Stimulated activated CD8-positive, alpha-beta memory T cell treated with anti-CD3 and anti-CD28 coated beads, Interleukin-7, amount 100 ng/mL, for 24 hours (primary cell): ENCODE measurements at places on chromosomes 4 and X.

GRCh38 chrX:149433451-149433850 is 71.7 kb downstream of the IDS start:
- DNase-seq: no peak

DNA sequence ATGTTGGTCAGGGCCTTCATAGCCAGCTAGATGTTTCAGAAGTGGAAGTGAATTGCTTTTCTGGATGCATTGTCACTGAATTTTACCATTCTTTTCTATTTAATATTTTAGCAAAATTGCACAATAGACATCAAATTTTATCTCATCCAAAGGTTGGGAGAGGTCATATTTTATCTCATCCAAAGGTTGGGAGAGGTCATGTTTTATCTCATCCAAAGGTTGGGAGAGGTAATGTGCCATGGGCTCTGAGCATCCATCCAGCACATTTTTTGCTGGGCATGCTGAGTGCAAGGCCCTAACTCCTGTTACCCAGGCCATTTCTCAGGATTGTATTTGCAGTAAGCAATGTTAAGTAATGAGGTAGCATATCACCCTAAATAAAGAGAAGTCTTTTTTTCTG is 14.7 kb upstream of the CYP2U1 start:
- no peak for DNase-seq

- DNase-seq: no peak
Observed at GRCh38 chrX:18970465-18970864, 13.4 kb downstream of the PHKA2 start.

DNA sequence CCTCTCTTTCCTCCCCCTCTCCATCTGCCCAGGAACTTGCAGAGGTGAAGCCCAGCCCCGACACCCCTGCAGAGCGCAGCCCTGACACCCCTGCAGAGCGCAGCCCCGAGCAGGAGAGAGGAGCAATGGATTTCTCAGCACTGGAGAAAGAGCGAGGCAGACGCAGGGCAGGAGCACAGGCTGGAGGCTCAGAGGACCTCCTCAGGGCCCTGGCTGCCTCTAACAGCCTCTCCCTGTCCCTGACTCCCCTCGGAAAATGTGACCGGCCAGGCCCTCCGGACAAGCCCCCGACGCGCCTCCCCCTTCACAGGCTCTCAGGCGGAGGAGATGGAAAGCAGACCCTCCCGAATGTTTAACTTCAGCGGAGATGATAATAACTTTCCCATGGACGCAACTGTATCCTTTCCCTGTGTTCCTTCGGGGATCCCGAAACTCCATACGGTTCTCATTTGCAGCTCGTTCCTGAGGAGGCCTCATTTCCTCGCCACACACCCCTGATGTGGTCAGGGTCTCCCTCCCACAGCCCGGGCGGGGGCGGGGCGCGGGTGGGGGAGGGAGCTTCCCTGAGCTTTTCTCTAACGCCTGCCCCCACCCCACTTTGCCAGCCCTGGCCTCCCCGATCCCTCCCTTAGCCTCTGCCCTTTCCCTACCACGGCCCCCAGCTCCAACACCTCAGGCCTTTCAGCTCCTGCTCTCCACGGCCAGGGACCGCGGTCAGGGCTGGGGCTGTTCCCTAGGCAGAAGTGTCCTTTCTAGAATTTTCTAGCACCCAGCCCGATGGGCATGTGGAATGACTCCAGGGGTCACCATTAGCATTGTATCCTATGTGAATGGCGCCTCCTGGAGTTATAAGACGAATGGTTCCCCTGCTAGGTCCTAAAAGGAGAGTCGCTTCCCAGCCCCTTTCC is 201.1 kb upstream of the BCOR start:
- DNase-seq: no peak

GRCh38 chrX:34884817-34885216 is 57.8 kb upstream of the FAM47B start:
- DNase-seq: no peak

- DNase-seq: no peak
Observed at GRCh38 chr4:3360777-3361176, 68.0 kb downstream of the RGS12 start.

DNA sequence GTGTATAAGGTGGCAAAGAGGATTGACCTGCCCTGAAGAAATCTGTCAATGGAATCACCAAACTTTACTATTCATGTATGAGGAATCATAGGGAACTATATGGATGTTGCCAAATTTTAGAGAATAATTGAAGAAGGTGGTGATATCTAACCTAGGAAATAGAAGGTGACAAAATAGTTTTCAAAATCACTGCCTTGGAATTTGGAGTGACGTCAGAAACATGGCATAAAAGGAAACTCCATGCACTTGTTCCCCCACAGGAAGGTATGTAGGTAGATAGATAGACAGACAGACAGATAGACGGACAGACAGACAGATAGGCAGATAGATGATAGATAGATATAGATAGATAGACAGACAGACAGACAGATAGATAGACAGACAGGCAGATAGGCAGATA is 793.9 kb upstream of the AMOT start:
- DNase-seq: no peak

GRCh38 chrX:2384486-2384885 is 116.3 kb downstream of the DHRSX start:
- DNase-seq: no peak

- no peak for DNase-seq
Observed at GRCh38 chrX:137062915-137063617, 29.3 kb upstream of the GPR101 start.

- no peak for DNase-seq
Observed at GRCh38 chrX:56343219-56343618, 111.1 kb downstream of the KLF8 start.

- no peak for DNase-seq
Observed at GRCh38 chr4:126890994-126891393, 741.8 kb upstream of the INTU start.
